Activated CD8-positive, alpha-beta memory T cell treated with anti-CD3 and anti-CD28 coated beads for 1 hour (primary cell): ENCODE measurements at places on chromosomes 4 and X.

GRCh38 chr4:123783921-123784320, 387.3 kb downstream of the SPRY1 start:
- DNase-seq, result no peak

- no peak for DNase-seq
These were observed 39.8 kb downstream of the HAND2 start for GRCh38 chr4:173490256-173490655.

DNA sequence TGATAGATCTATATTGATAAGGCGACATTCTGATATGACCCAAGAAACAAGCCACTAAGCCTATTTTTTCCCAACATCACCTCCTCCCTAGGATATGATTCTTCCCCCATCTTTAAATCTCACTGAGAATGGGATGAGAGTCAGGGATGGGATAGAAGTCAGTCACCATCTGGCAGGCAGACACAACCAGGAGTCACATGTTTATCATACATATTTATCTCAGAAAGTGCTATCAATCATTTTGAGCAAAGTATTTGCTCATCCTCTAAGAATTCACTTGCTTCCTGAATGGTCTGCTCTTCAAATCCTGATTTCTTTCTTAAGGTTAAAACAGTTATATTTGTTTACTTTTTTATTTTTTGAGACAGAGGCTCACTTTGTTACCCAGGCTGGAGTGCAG, 20.3 kb downstream of the DNAAF6 start:
- no peak for DNase-seq

DNA sequence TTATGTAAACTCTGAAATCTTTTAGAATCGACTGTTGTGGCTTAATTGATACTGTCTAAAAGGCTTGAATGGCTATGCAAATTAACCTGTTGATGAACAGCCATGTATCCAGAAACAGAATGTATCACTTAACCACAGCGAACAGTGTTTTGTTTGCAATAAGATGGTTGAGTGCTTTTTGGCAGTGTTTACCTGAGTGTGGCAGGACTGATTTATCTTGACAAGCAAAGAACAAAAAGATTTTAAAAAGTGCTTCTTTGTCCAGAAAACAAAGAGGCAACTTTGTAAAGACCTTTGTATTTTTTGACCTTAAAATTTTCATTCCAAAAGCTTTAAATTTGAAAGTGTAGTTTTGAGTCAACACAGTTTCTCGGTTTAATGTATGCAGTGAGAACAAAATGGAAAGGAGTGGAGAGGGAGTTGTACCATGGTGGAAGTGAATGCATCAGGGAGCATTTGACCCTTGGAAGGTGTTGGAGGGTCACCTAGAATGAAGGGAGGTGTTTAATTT, 18.0 kb downstream of the ARHGAP10 start:
- DNase-seq, result no peak

DNA sequence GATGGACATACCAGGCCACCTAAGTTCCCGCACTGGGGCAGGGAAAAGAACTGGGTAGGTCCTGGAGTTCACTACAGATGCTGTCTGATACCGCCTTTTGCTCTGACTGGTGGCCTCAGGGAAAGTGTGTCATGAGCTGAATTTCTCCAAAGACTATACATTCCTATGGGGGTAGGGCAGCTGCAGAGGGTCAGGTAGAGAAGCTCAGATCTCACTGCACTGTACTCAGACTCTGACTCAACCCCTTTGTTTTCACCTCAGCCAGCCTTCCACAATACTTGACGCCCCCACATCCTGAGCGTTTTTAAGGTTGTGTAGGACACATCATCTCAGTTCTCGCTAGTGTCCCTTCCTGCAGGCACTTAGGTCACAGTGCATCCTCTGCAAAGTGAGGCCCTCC, 7.8 kb downstream of the GATB start:
- no peak for DNase-seq

GRCh38 chr4:94559351-94559806, 107.6 kb downstream of the PDLIM5 start:
- no peak for DNase-seq

DNA sequence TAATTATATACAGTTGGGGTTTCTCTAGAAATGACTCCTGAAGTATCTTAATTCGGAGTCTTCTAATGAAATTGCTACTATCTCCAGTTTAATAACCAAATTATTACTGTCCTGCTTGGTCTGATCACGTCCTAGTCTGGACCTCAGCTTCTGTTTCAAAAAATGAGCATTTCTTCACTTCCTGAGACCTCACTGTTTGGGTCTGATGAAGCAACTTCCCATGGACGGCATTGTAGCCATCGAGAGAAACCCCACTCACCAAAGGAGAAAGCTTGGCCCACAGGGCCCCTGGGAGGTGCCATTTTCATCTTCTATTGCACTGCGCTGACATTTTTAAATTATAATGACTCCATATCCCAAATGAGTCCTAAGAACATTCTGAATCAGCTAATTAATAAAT, 178.0 kb downstream of the MGST2 start:
- no peak for DNase-seq
